ENCODE measurements at places on chromosomes 2 and 18. TPM values are rescaled to one million over a fixed set of nuclear protein-coding genes. Genes with fewer than 3 reads are reported as not detected.

DNA sequence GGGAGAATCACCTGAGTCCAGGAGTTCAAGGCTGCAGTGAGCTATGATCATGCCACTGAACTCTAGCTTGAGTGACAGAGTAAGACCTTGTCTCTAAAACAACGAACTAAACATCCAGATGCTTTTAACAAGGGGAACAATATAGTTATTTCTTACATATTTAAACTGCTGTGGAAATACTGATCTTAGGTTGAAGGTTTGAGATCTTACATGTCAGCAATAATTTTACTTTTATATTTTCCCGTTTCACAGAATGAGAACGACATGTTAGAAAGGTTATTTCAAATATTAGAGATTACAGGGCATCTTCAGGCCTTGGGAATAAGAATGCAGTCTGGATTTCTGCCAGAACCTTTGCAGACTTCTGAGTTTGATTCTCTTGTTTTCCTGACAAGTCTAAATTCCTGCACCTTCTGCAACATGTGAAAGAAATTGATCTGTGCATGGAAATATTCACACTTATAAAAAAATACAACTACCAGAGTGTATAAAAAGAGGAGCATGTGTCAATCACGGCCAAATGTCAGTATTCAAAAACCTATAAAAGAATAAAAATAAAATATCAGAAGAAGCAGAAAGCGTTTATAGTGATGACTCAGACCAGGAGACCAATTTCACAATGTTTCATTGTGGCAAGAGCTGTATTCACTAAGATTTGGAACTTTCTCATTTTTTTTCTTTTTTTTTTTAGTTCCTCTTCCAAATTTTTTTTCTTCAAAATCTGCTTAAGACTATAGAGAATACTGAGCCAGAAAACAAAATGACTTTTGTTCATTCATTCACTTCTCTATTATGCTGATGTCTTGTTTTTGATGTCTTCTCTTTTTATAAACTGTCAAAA lies 29.6 kb downstream of the COLEC12 start:
- no peak for DNase-seq

DNA sequence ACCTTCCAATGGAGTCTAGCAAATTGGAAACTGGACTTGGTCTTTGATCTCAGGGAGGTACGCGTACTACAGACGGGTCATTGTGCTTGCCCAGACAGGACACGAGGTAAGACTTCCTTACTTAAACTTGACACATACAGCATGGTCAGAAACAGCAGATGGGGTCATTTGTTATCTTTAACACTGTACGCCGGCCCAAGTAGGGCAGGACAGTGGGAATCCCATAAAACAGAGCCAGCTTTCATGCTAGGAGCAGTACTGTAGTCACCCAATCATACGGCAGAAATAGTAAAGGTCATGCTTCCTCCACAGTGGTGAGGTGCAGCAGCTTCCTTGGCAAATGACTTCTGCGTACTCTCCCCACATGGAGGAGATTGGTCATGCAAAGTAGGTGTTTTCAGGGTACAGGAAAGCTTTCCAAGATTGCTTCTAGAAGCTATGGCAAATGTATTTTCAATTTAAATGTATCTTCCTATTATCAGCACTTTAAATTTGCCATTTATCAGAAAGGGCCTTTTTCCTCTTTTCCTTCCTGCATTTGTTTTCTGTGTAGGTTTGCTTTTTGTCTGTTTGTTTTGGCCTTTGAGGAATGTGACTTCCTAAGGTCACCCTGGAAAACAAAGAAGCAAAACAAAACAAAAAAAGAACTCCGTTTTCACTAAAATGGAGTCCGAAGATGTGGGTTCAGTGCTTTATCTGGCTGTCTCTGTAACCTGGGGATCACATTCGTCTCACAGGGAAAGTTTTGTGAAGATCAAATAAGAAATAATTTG lies 74.0 kb upstream of the DSG1 start:
- DNase-seq = no peak

GRCh38 chr2:218982586-218983262 lies 2.3 kb downstream of the FEV start:
- DNase-seq = no peak

- no peak for DNase-seq
Measured at GRCh38 chr2:127228102-127228501, 8.0 kb upstream of the CYP27C1 start.

DNA sequence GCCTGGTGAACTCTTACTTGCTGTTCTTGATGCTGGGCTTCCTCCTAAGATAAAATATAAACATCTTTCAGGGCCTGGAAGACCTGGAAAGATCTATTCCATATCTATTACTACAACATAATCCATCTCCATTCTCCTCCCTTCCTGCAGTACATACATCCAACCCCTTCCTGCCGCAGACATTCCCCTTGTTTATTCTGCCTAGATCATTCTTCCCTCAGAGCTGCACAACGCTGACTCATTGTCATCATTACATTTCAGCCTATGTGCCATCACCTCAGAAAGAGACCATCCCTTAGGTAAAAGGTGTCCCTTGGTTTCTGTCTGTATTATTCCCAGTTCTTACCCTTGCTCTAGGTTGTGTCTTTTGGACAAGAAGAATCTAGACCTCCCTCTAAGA lies 2.5 kb upstream of the CDH7 start:
- DNase-seq = no peak

KCNJ3 gene
- total RNA-seq = not detected

Data from A172 (cell line).